ENCODE measurements at places on chromosomes 6 and 20. TPM values are rescaled to one million over a fixed set of nuclear protein-coding genes. Genes with fewer than 3 reads are reported as not detected.

The RAET1L gene
- total RNA-seq, result not detected

The BPI gene
- total RNA-seq, result 0.06 TPM

The BNIP5 gene
- total RNA-seq, result 0.04 TPM

The SRSF12 gene
- 8.3 TPM for total RNA-seq

- DNase-seq, result no peak
- H3K27me3 ChIP-seq, result no peaks in the 10 kb centered on the region
- no peak overlapping the region for H3K27ac ChIP-seq
- no peaks in the 10 kb centered on the region for H3K4me1 ChIP-seq
These were observed 6.1 kb downstream of the IRF4 start for GRCh38 chr6:397604-398003.

- H3K27ac ChIP-seq, result no peak overlapping the region
- H3K4me3 ChIP-seq, result no peak overlapping the region
- no peaks in the 10 kb centered on the region for H3K27me3 ChIP-seq
These were observed 45.1 kb downstream of the KIAA0319 start for GRCh38 chr6:24600903-24601302.

DNA sequence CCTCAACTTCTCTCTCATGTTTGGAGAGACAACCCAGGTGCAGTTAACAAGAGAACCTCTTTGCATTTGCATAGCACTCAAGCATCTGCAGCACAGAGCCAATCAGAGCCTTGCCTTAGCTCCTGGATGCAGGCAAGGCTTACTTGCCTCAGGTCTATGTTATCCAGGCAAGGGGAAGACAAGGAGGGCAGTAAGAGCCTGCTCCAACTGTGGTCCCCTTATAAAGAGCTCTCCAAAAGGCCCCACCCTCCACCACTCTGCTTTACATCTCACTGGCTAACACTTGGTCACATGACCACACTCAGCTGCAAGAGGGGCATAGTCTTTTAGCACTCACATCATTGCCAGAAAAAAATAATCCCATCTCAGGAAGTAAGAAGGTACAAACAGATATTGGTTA lies 540.0 kb downstream of the PTPRT start:
- H3K27me3 ChIP-seq, result no peaks in the 10 kb centered on the region
- H3K36me3 ChIP-seq, result no peaks in the 10 kb centered on the region
- H3K4me3 ChIP-seq, result no peak overlapping the region
- H3K4me1 ChIP-seq, result no peaks in the 10 kb centered on the region
- no peak overlapping the region for H3K27ac ChIP-seq

GRCh38 chr20:7765221-7765620 lies 175.0 kb downstream of the HAO1 start:
- no peak overlapping the region for H3K4me3 ChIP-seq
- H3K27ac ChIP-seq, result no peak overlapping the region
- H3K27me3 ChIP-seq, result no peaks in the 10 kb centered on the region
- no peaks in the 10 kb centered on the region for H3K4me1 ChIP-seq
- no peaks in the 10 kb centered on the region for H3K36me3 ChIP-seq

- peak overlapping the region; percentile 10 for H3K27ac ChIP-seq
- no peaks in the 10 kb centered on the region for H3K27me3 ChIP-seq
- H3K36me3 ChIP-seq, result peaks cover 89% of the 10 kb centered on the region
These were observed 14.5 kb downstream of the ASF1A start for GRCh38 chr6:118908441-118908840.

DNA sequence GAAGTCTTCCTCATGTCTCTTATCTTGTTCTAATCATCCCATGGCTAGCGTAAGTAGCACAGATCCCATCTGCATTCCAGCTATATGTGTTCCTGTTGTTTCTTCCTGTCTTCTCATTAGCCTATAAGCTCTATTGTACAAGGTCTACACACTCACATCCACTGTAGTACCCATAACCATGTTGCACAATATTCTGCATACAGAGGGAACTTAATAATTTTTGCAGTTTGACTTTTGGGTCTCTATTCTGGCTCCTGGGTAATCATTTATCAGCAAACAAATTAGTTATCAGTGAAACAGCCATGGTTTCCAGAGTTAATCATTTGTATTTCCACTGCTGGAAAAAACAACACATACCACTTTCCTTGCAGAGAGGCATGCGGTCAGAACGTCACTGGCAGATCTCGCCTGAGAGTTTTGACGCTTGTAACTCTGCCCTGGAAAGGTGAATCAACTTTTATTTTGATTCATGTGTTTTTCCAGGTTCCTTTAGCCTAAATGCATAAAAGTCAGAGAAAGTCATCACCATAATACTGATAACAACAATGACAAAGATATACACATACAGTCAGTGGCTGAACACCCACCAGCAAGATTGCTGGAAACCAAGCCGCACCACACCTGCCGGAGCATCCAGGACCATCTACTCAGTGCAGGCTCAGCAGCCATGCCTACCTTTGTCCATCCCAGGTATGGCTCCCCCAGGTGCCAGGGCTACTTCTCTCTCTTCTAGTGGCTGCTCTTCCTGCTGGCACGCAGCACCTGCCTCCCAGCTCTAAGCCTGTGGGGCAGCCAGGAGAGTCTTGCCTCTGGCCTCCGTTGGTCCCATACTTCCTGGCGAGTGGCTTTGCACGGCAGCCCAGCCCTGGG lies 158.2 kb downstream of the QRSL1 start:
- H3K4me1 ChIP-seq, result no peaks in the 10 kb centered on the region
- H3K27me3 ChIP-seq, result no peaks in the 10 kb centered on the region
- no peak for DNase-seq
- no peak overlapping the region for H3K27ac ChIP-seq

- no peak overlapping the region for H3K27ac ChIP-seq
- H3K27me3 ChIP-seq, result no peaks in the 10 kb centered on the region
- no peaks in the 10 kb centered on the region for H3K36me3 ChIP-seq
- H3K4me3 ChIP-seq, result no peak overlapping the region
- H3K4me1 ChIP-seq, result peaks cover 5% of the 10 kb centered on the region
These were observed 58.5 kb downstream of the DLL1 start for GRCh38 chr6:170232186-170233002.

GRCh38 chr6:166419286-166419685 lies 36.5 kb upstream of the MPC1 start:
- peak; percentile 65 for DNase-seq
- H3K4me1 ChIP-seq, result peaks cover 18% of the 10 kb centered on the region
- H3K4me3 ChIP-seq, result no peak overlapping the region
- H3K36me3 ChIP-seq, result no peaks in the 10 kb centered on the region

DNA sequence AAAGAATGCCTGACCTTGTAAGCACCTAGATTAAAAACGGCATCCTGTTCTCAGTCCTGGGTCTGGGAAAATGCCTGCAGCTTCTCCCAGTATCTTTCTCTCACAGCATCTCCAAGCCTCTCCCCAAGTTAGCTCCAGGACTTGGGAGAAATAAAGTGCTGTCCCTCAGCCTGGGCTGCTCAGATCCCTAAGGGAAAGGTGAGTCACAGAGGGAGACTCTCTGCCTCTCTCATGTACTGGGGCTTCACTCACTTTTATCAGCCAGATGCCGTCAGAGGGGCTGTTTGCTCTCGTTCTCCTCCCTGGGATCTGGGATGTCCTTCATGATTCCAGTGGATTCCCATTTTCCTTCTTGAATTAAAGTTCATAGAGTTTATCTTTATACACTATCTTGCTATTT lies 293.6 kb downstream of the COL12A1 start:
- H3K36me3 ChIP-seq, result no peaks in the 10 kb centered on the region
- H3K27me3 ChIP-seq, result no peaks in the 10 kb centered on the region
- H3K4me3 ChIP-seq, result no peak overlapping the region
- H3K27ac ChIP-seq, result no peak overlapping the region
- no peak for DNase-seq

GRCh38 chr20:46550461-46550860 lies at the start of gene OCSTAMP:
OCSTAMP (minus strand) TSS chr20:46550654; CDS start chr20:46550560, 94 bp downstream.
- peak; percentile 83 for DNase-seq
- H3K4me3 ChIP-seq, result no peak within 1 kb of the TSS
- peaks cover 12% of the 10 kb centered on the region for H3K4me1 ChIP-seq
- H3K27me3 ChIP-seq, result no peaks in the 10 kb centered on the region
- H3K27ac ChIP-seq, result no peak within 1 kb of the TSS

- no peaks in the 10 kb centered on the region for H3K36me3 ChIP-seq
- H3K27ac ChIP-seq, result no peak overlapping the region
- H3K4me3 ChIP-seq, result no peak overlapping the region
- H3K27me3 ChIP-seq, result 0 out of 2 replicates have a peak, but pooled peaks cover 6% of the 10 kb centered on the region
- H3K4me1 ChIP-seq, result no peaks in the 10 kb centered on the region
These were observed 510.8 kb downstream of the PTPRT start for GRCh38 chr20:42678895-42679294.

DNA sequence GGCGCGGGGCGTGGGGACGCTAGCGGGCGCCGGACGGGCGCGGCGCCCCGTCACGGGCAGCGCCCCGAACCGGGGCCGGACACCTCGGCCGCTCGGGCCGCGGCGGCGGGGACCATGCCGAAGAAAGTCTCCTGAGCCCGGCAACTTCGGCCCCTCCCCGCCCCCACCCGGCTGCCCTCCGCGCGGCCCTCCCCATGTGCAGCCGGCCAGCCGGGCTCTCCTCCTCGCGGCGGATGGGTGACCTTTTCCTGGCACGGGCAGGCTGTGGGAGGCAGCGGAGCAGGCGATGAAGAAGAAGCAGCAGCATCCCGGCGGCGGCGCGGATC lies 278 bp downstream of the UST start:
- peak overlapping the region; percentile 51 for H3K27ac ChIP-seq
- H3K4me1 ChIP-seq, result peaks cover 4% of the 10 kb centered on the region
- no peak for DNase-seq
- H3K36me3 ChIP-seq, result no peaks in the 10 kb centered on the region
- no peaks in the 10 kb centered on the region for H3K27me3 ChIP-seq
- H3K4me3 ChIP-seq, result peak overlapping the region; percentile 77

- no peaks in the 10 kb centered on the region for H3K4me1 ChIP-seq
- no peak for DNase-seq
- H3K36me3 ChIP-seq, result no peaks in the 10 kb centered on the region
- H3K4me3 ChIP-seq, result no peak overlapping the region
These were observed 47.1 kb downstream of the NEDD9 start for GRCh38 chr6:11185204-11185842.

DNA sequence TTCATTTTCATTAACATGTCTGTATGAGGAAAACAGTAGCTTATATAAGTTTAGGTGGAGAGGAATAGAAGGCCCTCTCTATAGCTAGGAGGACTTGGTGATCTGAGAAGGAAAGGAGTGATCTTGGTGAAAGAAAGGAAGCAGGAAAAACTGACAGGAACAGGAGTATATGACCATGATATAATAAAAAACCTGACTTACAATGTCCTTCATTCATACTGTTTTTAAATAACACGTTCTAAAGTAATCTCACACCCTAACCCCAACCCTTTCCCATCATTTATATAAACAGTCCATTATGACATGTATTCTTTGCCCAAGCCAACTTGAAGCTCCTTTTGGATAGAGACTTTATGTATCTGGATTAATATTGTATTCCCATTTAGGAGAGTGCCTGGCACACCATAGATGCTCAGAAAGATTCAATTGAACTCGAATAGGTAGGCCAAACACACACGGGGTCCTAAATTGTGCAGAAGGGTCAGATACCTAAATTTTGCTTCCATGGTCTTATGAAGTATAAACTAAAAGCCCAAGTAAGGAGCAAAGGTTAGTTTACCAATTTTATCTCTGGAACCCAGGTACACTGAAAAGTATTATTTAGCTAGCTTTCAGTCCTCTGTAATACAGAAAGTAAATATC lies 75.9 kb downstream of the OR2B2 start:
- H3K36me3 ChIP-seq, result no peaks in the 10 kb centered on the region
- no peaks in the 10 kb centered on the region for H3K27me3 ChIP-seq
- H3K4me1 ChIP-seq, result peaks cover 2% of the 10 kb centered on the region
- no peak for DNase-seq
- peak overlapping the region; percentile 75 for H3K4me3 ChIP-seq

- H3K36me3 ChIP-seq, result no peaks in the 10 kb centered on the region
- H3K27ac ChIP-seq, result no peak overlapping the region
- no peaks in the 10 kb centered on the region for H3K27me3 ChIP-seq
- no peak for DNase-seq
These were observed 215.3 kb upstream of the KCNQ5 start for GRCh38 chr6:72406517-72406916.
